Stimulated activated CD4-positive, alpha-beta T cell treated with anti-CD3 and anti-CD28 coated beads, Interleukin-15, amount 100 ng/mL, for 1 hour (primary cell): ENCODE measurements at places on chromosomes 2 and 18.

DNA sequence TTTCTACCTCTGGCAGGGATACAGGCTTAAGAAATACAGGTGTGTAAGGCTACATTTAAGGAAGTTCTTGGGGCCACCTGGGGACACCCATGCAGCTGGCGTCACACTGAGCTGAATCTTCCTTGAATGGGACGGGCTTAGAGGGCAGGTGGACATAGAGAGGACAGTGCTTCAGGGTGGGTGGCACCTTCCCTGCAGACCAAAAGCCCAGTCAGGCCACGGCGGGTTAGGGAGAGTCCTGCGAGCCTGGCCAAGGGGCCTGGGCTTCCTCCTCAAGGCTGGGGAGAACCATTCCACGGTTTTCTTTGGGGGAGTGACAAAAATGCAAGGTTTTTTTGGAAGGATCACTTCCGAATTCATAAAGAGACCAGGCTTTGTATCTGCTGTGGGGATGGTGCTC, 73.4 kb downstream of the GNAL start:
- no peak for DNase-seq

GRCh38 chr18:35132021-35132902, 91.0 kb downstream of the MAPRE2 start:
- DNase-seq: no peak

DNA sequence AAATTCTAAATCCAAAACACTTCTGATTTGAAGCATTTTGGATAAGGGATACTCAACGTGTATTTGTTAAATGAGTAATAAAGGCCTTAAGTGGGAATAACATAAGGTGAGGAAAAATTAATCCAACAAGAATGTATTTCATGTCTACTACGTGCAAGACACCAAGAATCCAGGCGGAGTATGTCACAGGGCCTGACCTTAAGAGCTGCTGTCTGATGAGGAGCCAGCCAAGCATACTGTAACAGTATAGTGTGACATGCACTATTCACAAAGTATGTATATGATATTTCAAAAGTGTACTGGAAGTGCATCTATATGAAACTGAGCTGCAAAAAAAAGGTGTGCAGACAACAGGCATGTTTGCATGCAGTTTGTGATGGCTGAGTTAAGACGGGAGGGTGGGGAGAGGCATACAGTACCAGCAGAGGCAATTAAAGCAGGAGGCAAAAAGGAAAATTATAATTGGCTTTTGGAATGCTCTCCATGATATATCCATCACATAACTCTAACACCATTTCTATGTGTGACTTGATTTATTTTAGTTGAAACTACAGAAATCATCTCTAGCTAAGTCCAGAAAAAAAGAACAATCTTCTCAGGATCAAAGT, 18.2 kb downstream of the IWS1 start:
- DNase-seq: no peak

DNA sequence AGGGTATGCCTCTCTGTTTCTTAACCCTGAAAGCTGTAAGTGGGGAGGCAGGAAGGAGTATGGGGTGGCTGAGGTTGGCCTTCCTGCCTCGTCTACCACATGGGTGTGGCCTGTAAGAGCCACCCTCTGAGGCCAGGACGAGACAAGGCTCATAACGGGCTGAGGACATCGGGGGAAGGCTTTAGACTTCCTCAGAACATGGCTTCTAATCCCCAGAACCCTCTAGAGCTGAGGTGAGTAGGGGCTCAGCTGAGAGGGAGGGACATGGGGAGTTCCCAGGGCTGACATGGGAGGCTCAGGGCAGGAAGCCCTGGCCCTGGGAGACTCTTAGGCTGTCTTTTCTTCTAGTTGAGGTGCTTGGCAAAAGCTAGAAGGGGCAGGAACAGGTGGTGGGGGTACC, 36.7 kb downstream of the EMX1 start:
- DNase-seq: no peak

- DNase-seq: no peak
These were observed 232.8 kb downstream of the PIK3C3 start for GRCh38 chr18:42187611-42188380.

- no peak for DNase-seq
These were observed 513.2 kb upstream of the CDH2 start for GRCh38 chr18:28690100-28690499.
